ENCODE measurements at places on chromosomes 16 and 17. TPM values are rescaled to one million over a fixed set of nuclear protein-coding genes. Genes with fewer than 3 reads are reported as not detected.
A peak's percentile ranks its signal among the peaks of the same experiment; 100 is the strongest.

The C16orf46 gene
- 1.3 TPM for total RNA-seq

The CHD9NB gene
- total RNA-seq = 3.0 TPM

The TMEM238L gene
- not detected for total RNA-seq

DNA sequence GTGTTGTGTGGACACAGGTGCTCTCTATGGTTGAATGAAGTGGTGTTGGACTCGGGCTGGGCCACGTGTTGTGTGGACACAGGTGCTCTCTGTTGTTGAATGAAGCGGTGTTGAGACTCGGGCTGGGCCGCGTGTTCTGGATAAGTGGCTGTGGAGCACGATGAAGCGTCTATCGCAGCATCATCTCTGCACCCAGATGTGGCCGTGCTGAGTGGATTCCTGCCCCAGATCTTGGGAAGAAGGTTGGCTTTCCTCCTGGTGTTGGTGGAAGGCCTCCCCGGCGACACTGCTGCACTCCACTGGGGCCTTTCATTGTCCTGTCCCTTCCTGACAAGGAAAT, 69.1 kb downstream of the RPTOR start:
- H3K4me1 ChIP-seq = peaks cover 17% of the 10 kb centered on the region
- no peak overlapping the region for H3K4me3 ChIP-seq
- DNase-seq = no peak
- no peaks in the 10 kb centered on the region for H3K36me3 ChIP-seq

GRCh38 chr17:32926183-32926582, 1.8 kb upstream of the TMEM98 start:
- H3K36me3 ChIP-seq = peaks cover 5% of the 10 kb centered on the region
- H3K27ac ChIP-seq = no peak overlapping the region
- no peak for DNase-seq
- peaks cover 12% of the 10 kb centered on the region for H3K4me1 ChIP-seq
- H3K4me3 ChIP-seq = no peak overlapping the region

- no peak overlapping the region for H3K27ac ChIP-seq
- peaks cover 39% of the 10 kb centered on the region for H3K4me1 ChIP-seq
- DNase-seq = no peak
Observed at GRCh38 chr17:65588181-65588808, 26.8 kb upstream of the AXIN2 start.

GRCh38 chr17:37519251-37519985, 29.7 kb downstream of the DUSP14 start:
- DNase-seq = no peak
- no peak overlapping the region for H3K4me3 ChIP-seq
- no peaks in the 10 kb centered on the region for H3K4me1 ChIP-seq
- H3K27ac ChIP-seq = no peak overlapping the region

GRCh38 chr16:17130733-17131132, 340.0 kb downstream of the XYLT1 start:
- no peak overlapping the region for H3K27ac ChIP-seq
- no peaks in the 10 kb centered on the region for H3K27me3 ChIP-seq
- no peak overlapping the region for H3K4me3 ChIP-seq

DNA sequence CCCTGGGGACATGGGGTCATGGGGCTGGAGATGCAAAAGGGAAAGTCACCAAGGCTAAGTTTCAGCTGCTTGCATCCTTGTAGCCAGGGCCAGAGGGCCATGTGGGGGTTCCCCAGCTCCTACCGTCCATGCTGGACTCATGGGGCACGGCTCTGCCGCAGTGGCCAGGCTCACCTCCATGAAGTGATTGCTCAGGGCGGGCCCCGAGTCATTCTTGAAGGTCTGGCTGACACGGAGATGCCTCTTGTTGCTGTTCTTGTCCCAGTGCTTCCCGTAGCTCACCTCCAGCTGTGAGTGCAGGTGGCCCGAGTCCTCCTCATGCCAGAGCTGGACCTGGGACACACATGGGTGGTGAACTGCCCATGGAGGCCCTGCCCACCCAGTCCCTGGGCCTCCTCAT, 114.5 kb downstream of the RMI2 start:
- no peaks in the 10 kb centered on the region for H3K4me1 ChIP-seq
- H3K27ac ChIP-seq = no peak overlapping the region
- no peak for DNase-seq
- no peaks in the 10 kb centered on the region for H3K27me3 ChIP-seq
- H3K4me3 ChIP-seq = no peak overlapping the region

DNA sequence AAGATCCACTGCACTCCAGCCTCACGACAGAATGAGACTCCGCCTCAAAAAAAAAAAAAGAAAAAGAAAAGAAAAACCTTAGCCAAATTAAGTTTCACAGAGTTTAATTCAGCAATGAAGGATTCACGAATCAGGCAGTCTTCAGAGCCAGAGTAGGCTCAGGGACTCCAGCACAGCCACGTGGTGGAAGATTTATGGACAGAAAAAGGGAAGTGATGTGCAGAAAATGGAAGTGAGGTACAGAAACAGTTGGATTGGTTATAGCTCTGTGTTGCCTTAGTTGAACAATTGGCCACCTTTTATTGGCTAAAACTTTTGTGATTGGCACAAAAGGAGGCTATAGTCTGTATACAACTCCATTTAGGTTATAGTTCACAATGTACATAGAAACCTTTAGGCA, 256.6 kb downstream of the HS3ST3B1 start:
- DNase-seq = no peak
- H3K4me3 ChIP-seq = no peak overlapping the region
- peaks cover 21% of the 10 kb centered on the region for H3K4me1 ChIP-seq
- peaks cover 6% of the 10 kb centered on the region for H3K27me3 ChIP-seq

DNA sequence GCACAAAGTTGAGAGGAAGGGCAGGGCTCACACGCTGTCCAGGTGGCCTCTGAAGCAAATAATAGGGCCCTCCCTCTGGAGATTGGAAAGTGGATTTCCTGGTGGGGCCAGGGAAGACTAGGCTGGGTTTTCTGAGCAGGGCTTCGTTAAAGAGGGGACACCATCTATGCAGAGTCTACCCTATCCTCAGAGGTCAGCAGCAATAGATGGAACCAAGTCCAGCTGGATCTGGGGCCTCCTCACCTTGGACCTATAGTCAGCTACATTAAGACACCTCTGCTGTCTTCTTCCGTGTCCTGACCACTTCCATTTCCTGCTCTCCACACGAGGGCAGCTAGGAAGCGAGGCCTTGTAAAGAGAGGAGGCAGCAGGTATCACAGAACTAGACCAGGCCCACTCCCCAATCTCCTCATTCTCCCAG, 14.7 kb upstream of the ST6GALNAC1 start:
- H3K27ac ChIP-seq = no peak overlapping the region
- no peaks in the 10 kb centered on the region for H3K27me3 ChIP-seq
- no peak for DNase-seq
- peaks cover 4% of the 10 kb centered on the region for H3K4me1 ChIP-seq

- peaks cover 47% of the 10 kb centered on the region for H3K4me1 ChIP-seq
- H3K36me3 ChIP-seq = peaks cover 4% of the 10 kb centered on the region
- no peaks in the 10 kb centered on the region for H3K27me3 ChIP-seq
- no peak for DNase-seq
- H3K4me3 ChIP-seq = no peak overlapping the region
- peak overlapping the region; percentile 85 for H3K27ac ChIP-seq
Observed at GRCh38 chr17:63634163-63634562, 11.9 kb downstream of the MAP3K3 start.
